ENCODE measurements at places on chromosomes 4 and X. TPM values are rescaled to one million over a fixed set of nuclear protein-coding genes. Genes with fewer than 3 reads are reported as not detected.

Gene SLC2A9
- total RNA-seq: 0.98 TPM

Gene CT45A3
- not detected for total RNA-seq

Gene PSAPL1
- total RNA-seq: not detected

Gene WDR45
- total RNA-seq: 63.5 TPM

Gene IGSF1
- total RNA-seq: not detected

Gene RAB39B
- total RNA-seq: 7.8 TPM

Gene CACNA1F
- total RNA-seq: 0.50 TPM

Gene RTL9
- not detected for total RNA-seq

Gene TMEM128
- 14.3 TPM for total RNA-seq

Gene ANOS1
- not detected for total RNA-seq

Gene GIMD1
- total RNA-seq: not detected

Gene NPFFR2
- total RNA-seq: not detected

Gene GNRHR
- not detected for total RNA-seq

Gene SMARCA1
- total RNA-seq: not detected

Gene FHL1
- total RNA-seq: 15.3 TPM

Gene NWD2
- not detected for total RNA-seq

Gene USP53
- total RNA-seq: 10.9 TPM

Gene ZNF827
- 9.4 TPM for total RNA-seq

Gene SOX3
- not detected for total RNA-seq

Gene MAGED2
- total RNA-seq: 57.5 TPM

Gene ARL9
- 0.20 TPM for total RNA-seq

Gene SSX2
- not detected for total RNA-seq

Gene MAP7D2
- 0.15 TPM for total RNA-seq

Gene CLDN22
- not detected for total RNA-seq

Gene NAP1L3
- 1.2 TPM for total RNA-seq

Gene PCYT1B
- 0.07 TPM for total RNA-seq

Gene CD38
- total RNA-seq: 121 TPM

Gene BBS7
- 13.7 TPM for total RNA-seq

Gene ACTRT1
- not detected for total RNA-seq

Gene TMEM35A
- not detected for total RNA-seq

Gene GPR119
- not detected for total RNA-seq
